ENCODE measurements at places on chromosomes 3 and 15.

DNA sequence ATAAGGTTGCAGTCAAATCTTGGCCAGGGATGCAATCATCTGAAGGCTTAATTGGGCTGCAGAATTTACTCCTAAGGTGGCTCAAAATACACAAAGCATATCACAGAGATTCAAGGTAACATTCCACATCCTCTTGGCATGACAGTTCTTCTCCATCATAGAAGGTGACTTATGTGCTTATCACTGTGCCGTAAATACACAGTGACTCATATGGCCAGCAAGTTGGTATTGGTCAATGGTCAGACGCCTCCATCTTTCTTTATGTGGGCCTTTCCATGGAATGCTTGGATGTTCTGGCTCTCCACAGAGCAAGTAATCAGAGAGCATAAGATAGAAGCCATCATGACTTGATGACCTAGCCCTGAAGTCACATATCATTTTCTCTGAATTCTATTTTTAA, 168.8 kb upstream of the ST8SIA2 start:
- no peak for DNase-seq

GRCh38 chr15:25680686-25681025, 182.5 kb downstream of the ATP10A start:
- DNase-seq: no peak

- DNase-seq: peak; percentile 71
These were observed 29.1 kb upstream of the ST6GAL1 start for GRCh38 chr3:186901135-186901734.

DNA sequence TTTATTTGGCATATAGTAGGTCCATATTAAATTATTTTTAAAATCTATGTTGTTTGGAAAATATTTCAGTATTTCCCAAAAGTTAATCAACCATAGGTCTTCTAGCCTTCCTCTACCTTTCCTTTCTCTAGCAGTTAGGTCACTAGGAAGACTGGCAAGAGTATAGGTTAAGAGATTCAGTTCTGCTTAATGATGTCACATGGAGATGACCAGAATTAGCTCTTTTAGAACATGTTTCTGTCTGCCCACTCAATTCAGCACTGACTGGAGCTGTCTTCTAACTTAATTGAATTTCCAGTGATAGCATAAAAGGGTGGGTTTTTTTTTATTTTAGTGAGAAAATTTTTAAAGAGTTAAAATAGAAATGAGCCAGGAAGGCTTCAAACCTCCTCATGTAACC, 23.8 kb upstream of the ZBED2 start:
- no peak for DNase-seq

DNA sequence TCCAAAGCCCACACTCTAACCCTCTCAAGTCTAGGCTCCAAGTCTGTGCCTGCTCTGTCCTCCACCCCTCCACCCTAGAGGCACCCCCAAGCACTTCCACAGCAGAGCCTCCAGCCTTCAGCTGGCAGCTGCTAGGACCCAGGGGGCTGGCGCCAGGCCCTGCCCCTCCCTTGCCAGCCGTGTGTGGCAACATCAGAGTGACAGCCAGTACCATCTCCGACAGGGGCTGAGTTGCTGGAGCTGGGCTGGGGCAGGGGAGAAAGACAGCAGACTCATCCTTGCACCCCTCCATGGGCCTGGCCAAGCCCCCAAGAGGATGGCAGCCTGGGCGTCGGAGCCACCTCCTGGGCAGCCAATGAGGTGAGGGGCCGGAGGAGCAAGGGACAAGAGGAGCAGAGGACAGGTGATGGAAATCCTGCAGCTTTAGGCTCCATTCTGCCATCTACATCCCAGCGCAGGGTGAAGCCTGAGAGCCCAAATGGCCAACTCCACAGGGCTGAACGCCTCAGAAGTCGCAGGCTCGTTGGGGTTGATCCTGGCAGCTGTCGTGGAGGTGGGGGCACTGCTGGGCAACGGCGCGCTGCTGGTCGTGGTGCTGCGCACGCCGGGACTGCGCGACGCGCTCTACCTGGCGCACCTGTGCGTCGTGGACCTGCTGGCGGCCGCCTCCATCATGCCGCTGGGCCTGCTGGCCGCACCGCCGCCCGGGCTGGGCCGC, at the start of gene GPR62:
GPR62 (plus strand) TSS at position 207 of the 718 bp plus-strand sequence; CDS start at position 479, 272 bp downstream.
- DNase-seq: no peak

- DNase-seq: no peak
These were observed 48.8 kb downstream of the ADAMTS9 start for GRCh38 chr3:64638981-64639481.

GRCh38 chr3:11140030-11140712, 14.1 kb upstream of the HRH1 start:
- peak; percentile 83 for DNase-seq

GRCh38 chr3:50050361-50050760, 38.4 kb upstream of the RBM5 start:
- no peak for DNase-seq

- peak; percentile 65 for DNase-seq
These were observed 5.7 kb downstream of the EIF4G1 start for GRCh38 chr3:184320104-184320445.

GRCh38 chr15:85116925-85117646, 135.4 kb downstream of the PDE8A start:
- DNase-seq: no peak

DNA sequence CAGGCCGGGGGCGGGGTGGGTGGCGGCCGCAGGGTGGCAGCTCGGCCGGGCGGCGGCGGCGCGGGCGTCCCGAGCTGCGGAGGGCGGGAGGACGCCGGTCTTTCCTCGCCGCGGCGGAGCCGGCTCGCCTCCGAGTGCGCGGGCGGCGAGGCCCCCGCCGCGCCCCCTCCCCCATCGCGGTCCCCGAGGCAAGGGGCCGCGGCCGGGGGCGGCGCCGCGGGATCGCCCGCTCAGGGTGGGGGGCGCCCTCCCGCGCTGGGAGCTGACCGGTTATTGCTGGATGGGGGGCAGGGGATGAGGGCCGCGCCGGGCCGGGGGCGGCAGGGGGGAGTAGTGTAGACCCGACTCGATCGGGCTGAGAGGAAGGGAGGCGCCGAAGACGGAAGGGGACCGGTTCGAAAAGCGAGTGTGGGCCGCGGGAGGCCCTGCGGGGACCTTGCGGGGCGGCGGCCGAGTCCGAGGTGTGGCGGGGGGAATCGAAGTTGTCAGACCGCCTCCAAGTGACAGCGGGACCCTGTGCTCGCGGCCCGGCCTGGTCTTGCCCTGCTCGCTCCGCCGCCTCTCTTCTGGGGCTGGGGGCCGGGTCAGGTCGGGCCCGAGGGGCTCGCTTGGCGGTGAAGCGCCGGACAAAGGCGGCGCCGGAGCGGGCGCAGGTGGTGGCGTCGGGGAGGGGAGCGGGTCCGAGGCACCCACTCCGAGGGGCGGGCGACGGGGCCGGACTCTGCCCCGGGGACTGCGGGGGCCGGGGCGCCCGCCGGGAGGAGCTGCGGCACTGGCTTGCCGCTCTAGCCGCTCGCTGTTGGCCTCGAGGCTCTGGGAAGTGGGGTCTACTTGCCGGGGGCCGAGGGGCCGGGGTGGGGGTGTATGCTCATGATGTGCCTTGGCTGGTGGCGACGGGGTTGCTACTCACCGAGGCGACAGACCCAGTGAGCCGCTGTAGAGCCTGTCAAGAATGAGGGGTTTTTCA, 1.1 kb downstream of the BAHD1 start:
- peak; percentile 28 for DNase-seq

GRCh38 chr3:64398476-64398875, 173.2 kb upstream of the PRICKLE2 start:
- DNase-seq: no peak

GRCh38 chr3:48151807-48152427, 36.3 kb downstream of the CDC25A start:
- no peak for DNase-seq

- DNase-seq: peak; percentile 39
These were observed 1.3 kb downstream of the LEO1 start for GRCh38 chr15:51970132-51970817.

DNA sequence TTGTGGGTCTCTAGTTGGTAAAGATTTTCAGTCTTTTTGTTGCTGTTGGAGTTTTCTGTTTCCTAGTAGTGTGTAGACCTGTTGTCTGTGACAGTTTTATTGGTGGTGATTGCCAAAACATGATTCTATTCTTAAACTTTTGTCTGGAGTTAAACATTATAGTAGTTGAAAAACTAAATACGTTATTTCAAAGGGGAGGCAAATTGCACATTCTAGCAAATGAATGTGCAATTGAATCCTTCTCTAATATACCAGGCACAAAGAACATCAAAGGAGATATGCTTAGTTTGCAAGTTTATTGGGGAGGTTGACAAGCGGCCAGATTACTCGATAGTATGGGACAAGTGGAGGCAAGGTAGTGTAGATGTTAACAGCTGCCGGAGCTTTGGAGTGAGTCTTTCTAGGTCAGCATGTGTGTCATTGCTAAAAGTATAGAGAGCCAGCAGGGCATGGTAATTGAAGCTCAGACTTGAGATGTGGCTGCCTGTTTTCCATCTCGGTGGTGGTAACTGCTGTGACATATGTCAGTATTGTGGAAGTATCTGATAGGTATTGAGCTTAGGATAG, 20.6 kb downstream of the CHD2 start:
- DNase-seq: no peak

DNA sequence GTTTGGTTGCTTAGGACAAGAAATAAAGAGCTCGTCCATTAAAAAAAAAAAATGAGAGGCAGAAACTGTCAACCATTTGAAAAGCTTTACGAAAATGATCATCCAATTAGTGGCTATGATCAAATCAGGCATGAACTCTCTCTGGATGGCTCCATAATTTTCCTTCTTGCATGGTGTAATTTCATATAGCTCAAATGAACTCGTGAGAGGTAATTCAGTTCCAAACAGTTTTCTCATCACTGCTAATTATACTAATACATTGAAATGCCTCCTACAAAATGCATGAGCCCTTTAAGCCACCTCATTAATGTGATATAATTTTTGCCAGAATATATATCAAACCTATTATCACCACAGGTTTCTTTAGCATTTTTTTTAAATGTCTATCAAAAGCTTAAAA, 239.5 kb upstream of the MEIS2 start:
- no peak for DNase-seq

DNA sequence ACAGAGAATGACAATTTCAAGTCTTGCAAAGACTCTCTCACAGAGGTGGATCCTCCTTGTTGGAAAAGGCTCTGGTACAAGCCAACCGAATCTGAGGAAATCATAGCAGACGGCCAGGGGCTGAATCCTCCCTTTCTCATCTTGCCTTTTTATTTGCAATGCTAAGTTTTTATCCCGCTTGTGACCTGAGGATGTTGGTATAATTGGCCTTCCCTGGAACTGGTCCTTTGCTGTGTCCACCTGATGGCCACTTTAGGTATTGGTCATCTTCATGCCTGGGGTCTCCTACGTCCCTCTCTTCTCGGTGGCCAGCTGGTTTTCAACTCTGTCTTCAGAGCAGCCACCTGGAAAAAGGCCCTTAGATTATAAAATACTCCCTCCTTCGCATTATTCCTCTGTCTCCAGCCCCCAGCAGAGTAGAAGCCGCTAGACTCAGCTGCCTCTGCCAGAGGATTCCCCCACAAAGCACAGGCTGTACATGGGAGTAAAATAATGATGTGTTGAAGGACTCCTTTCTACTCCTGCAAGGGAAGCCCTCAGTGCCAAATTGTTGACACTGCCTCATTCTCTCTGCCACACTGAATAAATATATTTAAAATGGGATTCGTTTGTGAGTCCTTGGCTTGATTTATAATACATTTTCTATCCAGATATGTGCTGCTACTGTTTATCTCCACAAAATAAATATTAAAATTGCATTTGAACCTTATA, 208.9 kb upstream of the CFAP20DC start:
- DNase-seq: no peak

DNA sequence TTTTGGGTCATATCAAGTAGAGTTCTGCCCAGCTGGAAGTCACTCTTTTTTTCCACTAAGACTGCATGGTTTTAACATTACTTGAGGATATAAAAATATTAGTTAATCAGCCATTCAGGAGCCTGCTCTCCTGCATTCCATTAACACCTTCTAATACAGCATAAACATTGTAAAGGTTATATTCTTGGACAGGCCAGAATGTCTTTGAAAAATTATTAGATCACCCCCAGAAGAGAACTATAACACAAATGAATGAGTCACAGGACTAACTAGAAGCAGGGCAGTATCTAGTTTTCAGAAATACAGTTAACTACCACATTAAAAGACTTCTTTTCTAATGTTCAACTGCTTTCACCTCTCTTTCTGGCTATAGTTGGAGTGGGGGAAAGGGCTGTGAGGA, 80.9 kb downstream of the THBS1 start:
- no peak for DNase-seq

DNA sequence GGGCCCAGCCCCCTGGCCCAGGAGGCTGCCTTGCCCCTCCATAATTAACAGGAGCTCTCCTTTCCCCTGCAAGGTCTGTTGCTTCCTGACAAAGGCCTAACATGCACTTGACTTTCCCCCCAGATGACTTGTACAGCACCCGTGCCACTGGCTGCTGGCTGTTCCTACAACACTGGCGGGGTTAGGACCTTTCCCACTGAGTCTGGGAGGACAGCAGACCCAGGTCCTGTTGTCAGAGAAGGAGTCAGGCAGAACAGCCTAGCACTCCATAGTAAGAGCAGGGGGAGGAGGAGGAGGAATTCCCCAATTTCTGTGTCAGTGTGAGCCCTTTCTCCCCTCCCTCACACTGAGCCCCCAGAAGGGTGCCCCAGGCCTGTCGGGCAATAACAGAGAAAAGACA, 99.2 kb downstream of the CORO2B start:
- DNase-seq: no peak

- DNase-seq: no peak
These were observed 24.8 kb upstream of the RHO start for GRCh38 chr3:129503471-129504291.

DNA sequence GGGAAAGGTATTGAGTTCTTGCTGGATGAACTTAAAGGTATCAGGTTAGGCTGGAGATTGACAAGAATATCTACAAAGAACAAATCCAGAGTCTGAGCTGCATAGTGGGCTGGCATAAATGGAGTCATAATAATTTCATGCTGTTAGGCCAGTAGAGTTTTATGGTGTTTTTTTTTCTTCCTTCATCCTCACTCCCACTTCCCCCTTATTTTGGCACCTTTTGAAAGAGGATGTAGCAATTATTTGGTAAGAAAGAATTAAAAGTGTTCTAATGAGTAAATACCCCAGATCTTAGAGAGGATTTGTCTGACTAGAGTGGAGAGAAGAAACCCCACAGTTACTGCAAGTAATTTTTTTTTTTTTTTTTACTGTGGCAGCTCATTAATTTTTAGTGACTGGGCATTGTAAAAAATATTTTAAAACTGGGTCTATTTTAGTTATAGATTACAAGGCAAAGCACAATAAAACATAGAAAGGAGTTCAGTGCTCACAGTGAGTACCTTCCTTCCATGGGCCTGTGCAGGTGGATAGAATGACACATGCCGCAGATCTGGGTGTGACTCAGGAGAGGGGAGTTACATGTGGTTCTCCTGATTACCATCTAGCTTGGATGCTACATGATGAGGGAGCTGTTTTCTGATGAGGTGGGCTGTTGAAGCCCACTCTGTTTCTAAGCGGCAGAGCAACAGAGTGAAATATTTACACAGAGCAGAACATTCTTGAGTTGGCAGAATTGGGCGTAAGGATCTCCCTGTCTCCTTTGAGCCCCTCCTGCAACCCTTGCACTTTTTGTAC, 5.3 kb downstream of the EDEM1 start:
- no peak for DNase-seq

DNA sequence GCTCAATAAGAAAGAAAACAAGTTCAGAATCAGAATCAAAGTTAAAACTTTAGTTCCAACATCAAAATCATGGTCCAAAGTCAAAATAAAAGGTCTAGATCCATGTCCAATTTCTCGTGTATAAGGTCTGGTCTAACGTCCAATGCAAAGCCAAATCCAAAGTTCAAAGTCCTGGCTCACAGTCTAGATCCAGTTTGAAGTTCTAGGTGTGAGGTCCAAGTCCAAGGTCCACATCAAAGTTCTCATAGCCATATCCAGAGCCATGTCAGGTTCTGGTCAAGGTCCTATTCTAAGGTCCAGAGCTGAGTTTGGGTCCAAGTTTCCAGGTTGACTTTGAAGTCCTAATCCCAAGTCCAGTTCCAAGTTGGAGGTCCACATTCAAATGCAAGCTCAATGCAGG, 40.7 kb upstream of the VIPR1 start:
- DNase-seq: no peak
